ENCODE measurements at places on chromosomes 12 and 14. TPM values are rescaled to one million over a fixed set of nuclear protein-coding genes. Genes with fewer than 3 reads are reported as not detected.
A peak's percentile ranks its signal among the peaks of the same experiment; 100 is the strongest.

CFAP54 gene
- polyA plus RNA-seq: 0.54 TPM

DNA sequence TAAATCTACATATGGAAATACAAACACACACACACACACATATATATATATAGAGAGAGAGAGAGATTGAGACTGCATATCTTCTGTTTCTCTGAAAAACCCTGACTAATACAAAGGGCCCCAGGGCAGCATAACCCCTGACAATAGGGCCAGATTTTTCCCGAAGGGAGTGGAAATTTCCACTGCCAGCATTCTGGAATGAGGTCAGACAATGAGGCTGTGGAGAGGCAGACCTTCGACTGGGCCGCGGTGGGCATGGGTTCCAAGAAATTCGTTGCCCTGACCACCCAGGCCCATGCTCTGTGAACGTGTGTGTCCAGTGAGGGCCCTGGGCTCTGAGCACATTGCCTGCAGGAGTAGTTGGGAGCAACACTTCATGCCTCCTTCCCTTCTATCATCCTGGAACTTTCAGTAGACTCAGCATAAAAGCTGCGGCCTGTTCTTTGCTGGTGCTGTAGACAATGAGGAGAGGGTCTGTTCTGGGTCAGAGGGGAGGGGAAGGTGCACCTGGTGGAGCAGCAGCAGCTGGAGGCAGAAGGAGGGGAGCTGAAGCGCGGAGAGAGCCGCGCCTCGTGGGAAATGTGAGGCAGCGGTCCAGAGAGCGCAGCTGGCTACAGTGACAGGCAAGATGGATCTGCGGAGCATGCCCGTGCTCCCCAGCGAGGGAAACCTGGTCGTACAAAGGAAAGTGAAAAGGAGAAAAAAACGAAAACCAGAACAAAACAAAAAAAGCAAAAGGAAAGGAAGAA is 25.6 kb upstream of the CCDC60 start:
- DNase-seq: peak; percentile 74

DNA sequence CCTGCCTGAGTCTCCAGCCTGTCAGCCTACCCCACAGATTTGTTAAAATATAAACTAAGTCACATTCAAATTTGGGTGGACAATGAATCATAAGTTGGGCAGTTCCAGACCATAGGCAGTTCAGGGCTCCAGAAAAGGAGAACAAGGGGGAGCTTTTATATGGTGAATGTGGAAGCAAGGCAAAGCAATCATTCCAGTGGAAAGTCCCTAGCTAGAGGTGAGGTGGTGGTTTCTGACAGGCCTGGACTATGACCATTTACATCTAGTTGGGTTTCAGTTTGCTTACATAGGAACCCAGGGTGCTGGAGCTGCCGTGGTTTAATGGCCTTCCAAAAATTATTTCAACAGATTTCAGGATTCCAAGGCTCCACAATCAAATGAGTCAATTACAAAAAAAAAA is 207.3 kb downstream of the AEBP2 start:
- DNase-seq: no peak

DNA sequence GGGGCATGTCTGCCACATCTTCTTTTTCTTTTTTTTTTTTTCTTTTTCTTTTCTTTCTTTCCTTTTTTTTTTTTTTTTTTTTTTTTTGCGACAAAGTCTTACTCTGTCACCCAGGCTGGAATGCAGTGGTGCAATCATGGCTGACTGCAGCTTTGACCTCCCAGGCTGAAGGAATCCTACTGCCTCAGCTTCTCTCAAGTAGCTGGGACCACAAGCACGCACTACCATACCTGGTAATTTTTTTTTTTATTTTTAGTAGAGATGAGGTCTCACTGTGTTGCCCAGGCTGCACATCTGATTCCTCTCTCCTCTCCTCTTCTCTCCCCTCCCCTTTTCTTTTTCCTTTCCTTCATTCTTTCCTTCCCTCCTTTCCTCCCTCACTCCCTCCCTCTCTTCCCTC is 18.5 kb downstream of the SLC15A5 start:
- no peak for DNase-seq

GRCh38 chr12:40646911-40647310 is 45.3 kb upstream of the CNTN1 start:
- peak; percentile 34 for DNase-seq

- DNase-seq: no peak
Measured at GRCh38 chr12:61137677-61138414, 1122.4 kb upstream of the USP15 start.

PAPLN gene
- 4.3 TPM for polyA plus RNA-seq

PLCZ1 gene
- not detected for polyA plus RNA-seq

GRCh38 chr12:108815875-108816594 is 41.3 kb downstream of the SSH1 start:
- no peak for DNase-seq

BTG1 gene
- polyA plus RNA-seq: 78.2 TPM

DNA sequence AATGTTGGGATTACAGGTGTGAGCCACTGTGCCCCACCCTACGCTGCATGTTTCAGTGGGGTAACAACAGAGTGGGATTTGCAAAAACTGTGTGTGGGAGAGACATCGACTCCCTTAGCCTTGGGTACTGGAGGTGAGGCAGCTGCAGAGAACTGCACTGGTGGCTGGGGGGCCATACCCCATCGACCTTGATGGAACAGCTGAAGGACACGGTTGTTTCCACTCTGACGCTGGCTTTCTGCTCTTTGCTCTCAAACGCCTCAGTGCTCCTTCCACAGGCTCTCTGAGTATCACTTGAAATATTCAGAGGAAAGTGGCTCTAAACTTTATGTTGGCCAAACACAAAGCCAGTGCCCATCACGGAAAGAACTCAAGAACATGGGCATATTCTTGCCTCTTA is 30.8 kb upstream of the LRRC10 start:
- no peak for DNase-seq

GRCh38 chr12:1791104-1791841 is 29.1 kb upstream of the LRTM2 start:
- DNase-seq: peak; percentile 66

DNA sequence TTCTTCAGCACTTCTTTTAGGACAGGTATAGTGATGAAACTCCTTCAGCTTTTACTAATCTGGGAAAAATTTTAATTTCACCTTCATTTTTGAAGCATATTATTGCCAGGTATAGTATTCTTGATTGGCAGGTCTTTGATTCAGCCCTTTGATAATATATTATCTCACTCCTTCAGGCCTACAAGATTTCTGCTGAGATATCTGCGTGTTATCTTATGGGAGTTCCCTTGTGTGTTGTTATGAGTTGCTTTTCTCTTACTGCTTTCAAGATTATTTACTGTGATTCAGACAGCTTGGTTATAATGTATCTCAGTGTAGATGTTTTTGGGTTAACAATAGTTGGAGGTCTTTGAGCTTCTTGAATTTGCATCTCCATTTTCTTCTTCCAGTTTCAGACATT is 87.4 kb downstream of the ATF7IP start:
- no peak for DNase-seq

Data from muscle of back (tissue), 13 donors.